Cardiac muscle cell (in vitro differentiated cells and primary cell): ENCODE measurements at places on chromosomes 5 and 9. TPM values are rescaled to one million over a fixed set of nuclear protein-coding genes. Genes with fewer than 3 reads are reported as not detected.

Gene KCNMB1
- polyA plus RNA-seq, result 2.9 and 3.9 TPM in 2 replicates

Gene PGM5
- polyA plus RNA-seq, result 16.8 and 26.4 TPM in 2 replicates

Gene MSX2
- 91.8 and 123 TPM in 2 replicates for polyA plus RNA-seq

Gene FXN
- polyA plus RNA-seq, result 45.0 and 55.8 TPM in 2 replicates

Gene OR13C4
- not detected in 2 replicates for polyA plus RNA-seq

Gene CDC20B
- polyA plus RNA-seq, result 0.39 and 0.89 TPM in 2 replicates

Gene GCNT4
- polyA plus RNA-seq, result 0.23 TPM in 1 of 2 replicates, not detected in the other

Gene INSL6
- 0.14 TPM in 1 of 2 replicates, not detected in the other for polyA plus RNA-seq

Gene EFNA5
- polyA plus RNA-seq, result 4.5 and 5.5 TPM in 2 replicates

Gene FRRS1L
- 0.38 and 0.65 TPM in 2 replicates for polyA plus RNA-seq

Gene ADAMTS2
- polyA plus RNA-seq, result 3.1 and 7.0 TPM in 2 replicates

Gene ZNF608
- polyA plus RNA-seq, result 39.9 and 61.3 TPM in 2 replicates

Gene ARHGEF37
- 4.7 and 6.3 TPM in 2 replicates for polyA plus RNA-seq

DNA sequence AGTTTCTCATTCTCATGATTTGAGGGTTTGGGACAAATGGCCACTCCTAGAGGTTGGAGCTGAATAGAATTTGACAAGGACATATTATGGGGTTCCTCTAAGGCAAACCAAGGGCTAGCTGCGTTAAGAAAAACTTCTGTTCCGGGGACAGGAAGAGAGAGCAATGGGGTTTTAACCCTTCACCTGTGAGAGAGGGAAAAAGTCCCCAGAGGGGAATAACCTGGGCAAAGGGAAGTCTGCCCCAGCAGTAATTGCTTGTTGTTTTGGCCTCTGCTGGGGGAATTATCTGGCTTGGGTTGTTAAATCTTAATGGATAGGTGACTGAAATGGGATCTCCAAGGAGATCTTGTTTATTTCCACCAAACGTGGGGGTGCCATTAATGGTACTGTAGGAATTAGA lies 110.1 kb upstream of the MOCS2 start:
- no peaks in the 10 kb centered on the region for H3K36me3 ChIP-seq
- no peaks in the 10 kb centered on the region for H3K4me1 ChIP-seq
- H3K27me3 ChIP-seq, result no peaks in the 10 kb centered on the region
- no peak overlapping the region for H3K4me3 ChIP-seq
- no peak overlapping the region for H3K27ac ChIP-seq

- H3K36me3 ChIP-seq, result no peaks in the 10 kb centered on the region
- H3K4me3 ChIP-seq, result no peak overlapping the region
- H3K27ac ChIP-seq, result no peak overlapping the region
- no peaks in the 10 kb centered on the region for H3K27me3 ChIP-seq
- H3K4me1 ChIP-seq, result no peaks in the 10 kb centered on the region
- peak; percentile 94 for DNase-seq
These were observed 75.9 kb upstream of the PRR16 start for GRCh38 chr5:120388016-120388781.

GRCh38 chr9:107438211-107439031 lies 51.1 kb downstream of the KLF4 start:
- H3K27me3 ChIP-seq, result no peaks in the 10 kb centered on the region
- H3K4me3 ChIP-seq, result no peak overlapping the region
- DNase-seq, result peak; percentile 30
- H3K36me3 ChIP-seq, result no peaks in the 10 kb centered on the region
- no peak overlapping the region for H3K27ac ChIP-seq

- H3K27me3 ChIP-seq, result no peaks in the 10 kb centered on the region
- no peaks in the 10 kb centered on the region for H3K36me3 ChIP-seq
- H3K4me1 ChIP-seq, result peaks cover 4% of the 10 kb centered on the region
These were observed 12.5 kb upstream of the SLC1A3 start for GRCh38 chr5:36593867-36594266.

GRCh38 chr9:120396931-120397330 lies 183.0 kb downstream of the CDK5RAP2 start:
- H3K4me1 ChIP-seq, result no peaks in the 10 kb centered on the region
- H3K27ac ChIP-seq, result no peak overlapping the region
- peaks cover 37% of the 10 kb centered on the region for H3K36me3 ChIP-seq
- no peaks in the 10 kb centered on the region for H3K27me3 ChIP-seq
- no peak for DNase-seq
- H3K4me3 ChIP-seq, result no peak overlapping the region

- peaks cover 28% of the 10 kb centered on the region for H3K4me1 ChIP-seq
- no peaks in the 10 kb centered on the region for H3K36me3 ChIP-seq
- no peaks in the 10 kb centered on the region for H3K27me3 ChIP-seq
These were observed 9.9 kb upstream of the CXXC5 start for GRCh38 chr5:139638090-139638735.

GRCh38 chr5:130995851-130996250 lies 169.2 kb downstream of the HINT1 start:
- H3K4me3 ChIP-seq, result no peak overlapping the region
- no peaks in the 10 kb centered on the region for H3K4me1 ChIP-seq
- no peak overlapping the region for H3K27ac ChIP-seq
- no peaks in the 10 kb centered on the region for H3K36me3 ChIP-seq
- no peak for DNase-seq
- H3K27me3 ChIP-seq, result no peaks in the 10 kb centered on the region

DNA sequence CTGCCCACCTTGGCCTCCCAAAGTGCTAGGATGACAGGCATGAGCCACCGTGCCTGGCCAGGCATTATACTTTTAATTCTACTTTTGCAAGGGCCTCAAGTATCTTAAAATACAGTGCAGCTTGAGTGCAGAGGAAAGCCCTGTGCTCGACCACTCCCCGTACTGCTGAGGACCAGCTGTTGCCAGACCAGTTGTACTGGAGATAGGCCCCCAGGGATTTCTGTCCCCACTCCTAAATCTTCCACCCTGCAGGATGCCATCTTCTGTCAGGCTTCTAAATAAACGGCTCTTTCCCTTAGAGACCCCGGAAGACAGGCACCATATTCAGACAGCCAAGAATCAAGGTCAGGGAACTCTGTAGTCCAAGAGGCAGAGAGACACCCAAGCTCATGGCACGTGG lies 16.6 kb upstream of the PSMD5 start:
- H3K4me3 ChIP-seq, result no peak overlapping the region
- H3K27me3 ChIP-seq, result no peaks in the 10 kb centered on the region
- no peaks in the 10 kb centered on the region for H3K4me1 ChIP-seq
- H3K36me3 ChIP-seq, result peaks cover 2% of the 10 kb centered on the region
- H3K27ac ChIP-seq, result no peak overlapping the region

- no peaks in the 10 kb centered on the region for H3K27me3 ChIP-seq
- no peaks in the 10 kb centered on the region for H3K36me3 ChIP-seq
- peaks cover 14% of the 10 kb centered on the region for H3K4me1 ChIP-seq
- peak; percentile 50 for DNase-seq
These were observed 58.9 kb downstream of the NREP start for GRCh38 chr5:111697881-111698757.
